ENCODE measurements at places on chromosomes 11 and 22.

GRCh38 chr22:24693379-24693778, 81.1 kb downstream of the PIWIL3 start:
- DNase-seq = no peak

DNA sequence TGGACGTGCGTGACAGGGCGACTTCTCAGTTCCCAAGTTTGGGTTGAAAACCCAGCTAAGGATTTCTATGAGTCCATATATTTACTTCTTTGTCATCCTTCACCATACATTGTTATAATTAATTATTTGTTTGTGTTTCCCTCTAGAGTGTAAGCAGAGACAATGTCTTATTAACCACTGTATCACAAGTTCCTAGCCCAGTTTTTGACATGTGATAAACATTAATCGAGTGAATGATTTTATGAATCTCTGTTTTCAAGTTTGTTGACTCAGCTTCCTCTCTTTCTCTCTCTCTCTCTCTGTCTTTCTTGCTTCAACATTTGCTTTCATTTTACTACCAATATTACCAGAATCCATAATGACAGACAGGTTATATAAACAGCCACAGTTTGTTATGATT, 1259.6 kb upstream of the TENM4 start:
- no peak for DNase-seq

GRCh38 chr11:8290081-8290810, 26.6 kb upstream of the LMO1 start:
- DNase-seq = no peak

DNA sequence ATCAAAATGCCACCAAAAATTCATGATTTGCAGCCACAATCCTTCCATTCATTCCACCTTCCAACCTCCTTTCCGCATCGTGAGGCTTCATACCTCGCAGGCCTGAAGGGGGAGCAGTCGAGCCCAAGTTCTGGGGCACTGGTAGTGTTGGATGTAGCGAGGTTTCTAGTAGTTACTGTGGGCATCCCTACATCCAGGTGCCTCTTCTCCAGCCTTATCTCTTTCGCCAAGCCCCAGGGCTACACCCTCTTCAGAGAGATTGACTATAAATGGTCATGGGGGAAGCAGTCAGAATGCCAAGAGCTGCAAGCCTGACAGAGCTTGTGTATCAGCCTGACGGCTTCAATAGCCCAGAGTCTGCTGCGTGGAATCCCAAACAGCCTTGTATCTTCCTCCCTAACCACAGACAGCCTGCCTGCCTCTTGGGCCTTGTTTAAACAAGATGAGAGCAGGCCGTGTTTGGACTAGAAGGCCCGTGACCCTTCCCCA, 28.9 kb downstream of the CLMP start:
- DNase-seq = no peak

DNA sequence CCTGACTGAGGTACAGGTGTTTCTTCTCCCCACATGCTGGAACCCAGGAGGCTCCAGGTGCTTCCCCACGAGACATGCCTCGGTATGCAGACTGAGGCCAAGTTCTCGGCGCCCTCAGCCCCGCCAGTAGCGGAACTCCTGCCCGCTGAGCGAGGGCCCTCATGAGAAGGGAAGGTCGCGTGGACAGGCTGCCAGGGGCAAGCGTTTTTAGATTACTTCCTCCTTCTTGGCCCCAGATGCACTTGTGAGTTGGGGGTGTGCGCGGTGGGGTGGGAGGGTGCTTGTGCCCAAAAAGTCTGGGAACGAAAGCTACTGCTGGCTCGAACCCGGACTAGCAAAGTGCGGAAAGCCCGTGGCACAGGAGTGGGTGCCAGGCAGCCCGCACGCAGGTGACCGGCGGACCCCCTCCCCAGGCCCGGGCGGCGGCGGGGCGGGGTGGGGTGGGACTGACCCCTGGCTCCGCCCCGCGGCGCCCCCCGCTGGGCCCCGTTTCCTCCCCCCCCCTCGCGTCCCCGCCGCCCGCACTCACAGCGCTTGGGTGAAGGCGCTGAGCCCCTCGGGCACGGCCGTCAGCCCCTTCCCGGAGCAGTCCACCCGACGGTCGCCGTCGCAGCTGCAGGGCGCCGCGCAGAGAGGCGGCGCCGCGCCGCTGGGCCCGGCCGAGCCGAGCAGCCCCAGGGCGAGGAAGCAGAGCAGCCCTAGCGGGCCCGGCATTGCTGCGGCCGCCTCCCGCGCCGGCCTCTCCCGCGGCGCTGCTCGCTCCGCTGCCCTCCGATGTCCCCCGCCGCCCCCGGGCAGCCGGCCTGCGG, 797 bp downstream of the LGR4 start:
- DNase-seq = no peak

- no peak for DNase-seq
Observed at GRCh38 chr11:44221992-44222391, 87.9 kb downstream of the ALX4 start.

- no peak for DNase-seq
Observed at GRCh38 chr11:83782329-83782728, 496.2 kb upstream of the CCDC90B start.

- DNase-seq = no peak
Observed at GRCh38 chr11:41116970-41117369, 342.5 kb downstream of the LRRC4C start.

DNA sequence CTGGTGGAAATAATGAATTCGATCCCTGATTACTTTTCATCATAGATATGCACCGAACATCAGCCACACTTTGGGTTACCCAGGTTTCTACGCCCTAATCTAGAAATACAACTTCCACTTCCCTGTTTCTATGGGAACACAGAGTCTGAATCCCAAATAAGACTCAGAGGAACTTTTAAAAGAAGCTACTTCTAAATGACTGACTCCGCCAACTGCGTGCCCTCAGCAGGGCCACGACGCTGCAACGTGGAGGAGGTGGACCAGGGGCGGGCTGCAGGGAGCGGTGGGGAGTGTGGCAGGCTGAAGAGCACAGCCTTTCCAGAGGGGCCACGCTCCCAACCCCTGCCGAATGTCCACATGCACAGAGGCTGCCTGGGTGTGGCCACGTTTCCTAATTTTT, 304.0 kb downstream of the SHANK2 start:
- DNase-seq = no peak

- DNase-seq = no peak
Observed at GRCh38 chr11:93849751-93850593, 446 bp downstream of the VSTM5 start.

GRCh38 chr22:38317995-38318715, 922 bp upstream of the CSNK1E start:
- no peak for DNase-seq

GRCh38 chr11:103108933-103109817, at the start of gene DYNC2H1:
TSS of gene DYNC2H1 (plus strand) at chr11:103109426. CDS start at chr11:103109575, 149 bp downstream.
- DNase-seq = peak; percentile 58

DNA sequence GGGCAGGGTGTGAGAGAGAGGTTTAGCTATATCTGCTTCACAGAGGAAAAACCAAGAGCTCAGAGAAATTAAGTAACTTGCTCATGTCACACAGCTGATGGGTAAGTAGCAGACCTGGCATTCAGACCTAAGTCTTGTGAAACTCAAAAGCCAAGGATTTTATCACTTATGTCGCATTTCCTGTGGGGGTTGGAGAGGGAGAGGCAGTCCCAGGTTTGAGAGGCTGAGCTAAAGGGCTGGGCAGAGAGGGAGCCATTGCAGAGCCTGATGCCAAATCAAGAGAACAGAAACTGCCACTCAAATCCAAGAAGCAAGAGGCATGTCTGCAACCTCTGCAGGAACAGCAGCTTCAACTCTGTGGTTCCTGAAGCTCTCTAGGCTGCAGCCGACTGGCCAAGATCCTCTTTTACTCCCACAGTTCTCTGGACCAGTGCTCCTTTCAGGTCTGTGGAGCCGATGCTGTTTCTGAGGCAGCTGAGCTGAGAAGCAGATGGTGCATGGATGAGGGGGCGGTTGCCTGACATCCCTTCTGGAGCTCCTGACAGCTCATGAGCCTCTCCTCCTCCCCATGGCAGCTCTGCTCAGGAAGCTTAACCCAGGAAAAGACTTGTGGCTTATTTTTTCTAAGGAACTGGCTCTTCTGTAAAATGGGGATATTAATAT, 47.6 kb upstream of the NAV2 start:
- no peak for DNase-seq

DNA sequence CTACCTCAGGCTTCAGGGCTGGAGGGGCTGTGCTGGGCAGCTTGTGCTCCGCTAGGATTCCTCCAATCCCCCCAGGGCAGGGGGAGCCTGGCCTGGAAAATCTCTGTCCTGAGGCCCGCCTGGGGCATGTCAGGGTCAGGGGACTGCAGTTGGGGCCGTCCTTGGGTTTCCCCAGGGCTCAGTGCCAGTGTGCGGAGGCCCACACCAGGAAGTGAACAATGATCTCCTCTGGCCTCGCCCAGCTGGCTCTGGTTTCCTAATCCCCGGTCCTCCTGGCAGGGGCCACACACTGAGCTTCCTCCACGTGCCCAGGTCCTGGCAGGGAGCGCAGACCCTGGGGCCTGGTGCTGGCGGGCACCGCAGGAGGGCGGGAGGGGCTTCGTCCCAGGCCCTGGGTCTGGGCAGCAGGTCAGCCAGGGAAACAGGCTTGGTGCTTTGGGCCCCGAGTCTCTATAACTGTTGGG, 1.4 kb upstream of the MUC2 start:
- no peak for DNase-seq

- no peak for DNase-seq
Observed at GRCh38 chr11:22922672-22923071, 62.4 kb upstream of the CCDC179 start.

DNA sequence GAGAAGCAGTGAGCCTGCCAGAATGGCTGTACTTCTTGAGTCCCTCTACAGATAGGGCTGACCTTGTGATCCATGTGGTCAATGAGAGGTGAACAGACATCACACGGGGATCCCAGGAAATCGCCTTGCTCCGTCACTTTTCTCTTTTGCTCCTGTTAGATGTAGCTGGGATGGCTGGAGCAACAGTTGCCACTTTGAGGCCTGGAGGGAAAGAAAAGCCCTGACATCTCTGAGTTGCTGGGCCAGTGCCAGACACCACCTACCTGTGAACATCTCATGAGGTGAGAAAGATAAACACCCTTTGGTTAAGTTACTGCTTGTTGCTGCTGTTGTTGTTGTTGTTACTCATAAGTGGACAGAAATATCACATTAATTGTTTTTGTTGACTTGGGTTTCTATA, 840.3 kb downstream of the TBC1D22A start:
- DNase-seq = no peak

DNA sequence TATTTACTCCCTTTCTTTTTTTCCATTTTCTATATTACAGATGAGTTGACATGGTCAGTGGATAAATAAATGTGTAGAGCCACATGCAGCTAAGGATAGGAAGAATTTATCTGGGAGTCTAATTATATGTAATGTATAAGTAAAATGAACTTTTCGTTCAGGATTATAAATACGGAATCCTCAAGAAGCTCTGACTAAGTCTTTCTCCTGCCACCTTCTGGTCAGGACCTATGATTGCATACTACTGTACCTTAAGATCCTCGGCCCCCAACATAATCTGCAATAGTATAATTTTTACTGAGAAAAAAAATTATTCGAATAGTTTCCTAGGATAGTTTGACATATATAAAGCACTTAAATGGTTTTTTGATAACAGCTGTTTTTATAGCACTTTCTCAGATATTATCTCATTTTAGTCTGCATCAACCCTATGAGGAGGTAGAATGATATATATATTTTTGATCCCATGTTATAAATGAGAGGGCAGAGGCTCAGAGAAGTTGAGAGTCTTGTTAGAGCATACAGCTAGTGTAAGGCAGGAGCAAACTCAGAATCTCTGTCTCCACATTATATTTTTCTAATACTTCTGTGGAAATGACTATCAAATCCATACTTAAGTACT, 36.1 kb downstream of the CCDC90B start:
- no peak for DNase-seq

DNA sequence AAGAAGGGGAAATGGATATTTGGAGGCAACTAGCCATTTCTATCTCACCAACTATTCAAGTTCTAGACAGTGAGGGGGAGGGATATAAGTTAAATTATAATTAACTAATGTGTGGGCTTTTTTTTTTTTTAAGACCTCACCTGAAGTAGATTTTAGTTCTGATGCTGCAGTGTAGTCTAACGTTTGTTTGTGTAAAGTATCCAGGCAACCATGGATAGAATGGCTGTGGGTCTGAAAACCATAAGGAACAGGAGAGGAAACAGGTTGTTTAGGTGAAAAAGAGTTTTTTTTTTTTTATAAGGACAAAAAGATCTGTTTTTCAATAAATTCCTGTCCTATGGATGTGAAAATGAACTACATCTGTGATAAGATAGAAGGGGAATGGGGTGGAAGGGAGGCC, 262.4 kb upstream of the PLET1 start:
- no peak for DNase-seq

GRCh38 chr11:34205326-34206035, 100.1 kb downstream of the NAT10 start:
- DNase-seq = no peak

- DNase-seq = no peak
Observed at GRCh38 chr11:72001834-72002591, 3.3 kb downstream of the IL18BP start.

DNA sequence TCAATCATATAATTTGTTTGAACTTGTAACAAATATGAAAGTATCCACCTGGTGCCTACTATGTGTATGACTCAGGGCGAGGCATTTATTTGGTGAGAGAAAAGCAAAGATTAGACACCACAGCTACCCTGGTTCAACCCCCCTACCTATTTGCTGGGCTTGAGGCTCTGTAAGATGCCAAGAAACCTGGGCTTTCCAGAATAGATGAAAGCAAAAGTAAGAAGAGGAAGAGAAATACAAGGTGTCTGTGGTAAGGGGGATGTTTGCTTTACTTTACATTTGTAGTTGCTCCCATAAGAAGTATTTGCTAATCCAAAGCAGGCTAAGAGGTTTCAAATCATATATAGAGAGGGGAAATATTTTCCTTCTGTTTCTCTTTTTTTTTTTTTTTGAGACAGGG, 61.7 kb downstream of the DDI1 start:
- DNase-seq = no peak

- DNase-seq = no peak
Observed at GRCh38 chr11:94678901-94679300, 89.3 kb upstream of the AMOTL1 start.

DNA sequence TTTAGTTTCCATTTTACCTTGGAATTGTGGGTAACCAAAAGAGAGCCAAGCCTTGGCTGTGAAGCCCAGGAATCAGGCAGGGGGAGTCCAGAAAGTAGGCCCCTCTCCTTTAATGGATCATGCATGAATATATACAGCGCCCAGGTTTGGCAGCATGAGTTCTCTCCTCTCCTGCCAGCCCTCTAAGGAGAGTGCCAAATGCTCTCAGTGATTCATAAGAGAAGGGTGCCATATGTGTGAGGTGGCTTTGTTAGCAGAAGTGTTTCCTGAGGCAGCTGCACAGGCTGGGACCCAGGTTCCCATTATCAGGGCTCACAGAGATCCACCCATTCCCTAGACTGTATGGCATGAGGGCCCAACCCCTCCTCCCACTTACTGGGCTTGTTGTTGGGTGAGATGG, 52.3 kb upstream of the SCUBE2 start:
- no peak for DNase-seq

DNA sequence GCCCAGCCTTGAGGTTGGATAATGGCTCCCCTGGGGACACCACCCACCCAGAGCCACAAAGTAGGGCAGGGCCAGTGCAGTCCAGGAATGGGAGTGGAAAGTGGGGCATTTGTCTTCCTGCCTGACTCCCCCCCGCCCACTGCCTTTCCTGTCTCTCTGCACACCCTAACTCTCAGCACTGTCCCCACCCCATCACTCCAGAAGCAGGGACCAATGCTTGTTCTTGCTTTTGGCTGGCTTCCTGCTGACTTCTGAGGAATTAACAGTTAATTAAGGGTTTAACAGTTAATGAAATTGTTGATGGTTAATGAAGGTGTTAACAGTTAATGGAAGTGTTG, 4.7 kb downstream of the PITPNM1 start:
- DNase-seq = no peak

- no peak for DNase-seq
Observed at GRCh38 chr22:44030702-44031082, 6.6 kb downstream of the PARVB start.

- no peak for DNase-seq
Observed at GRCh38 chr22:23058481-23059283, 11.6 kb upstream of the GNAZ start.
